ENCODE measurements at places on chromosomes 3 and 15.

GRCh38 chr15:41180206-41180789, 50.3 kb downstream of the EXD1 start:
- no peak for DNase-seq

DNA sequence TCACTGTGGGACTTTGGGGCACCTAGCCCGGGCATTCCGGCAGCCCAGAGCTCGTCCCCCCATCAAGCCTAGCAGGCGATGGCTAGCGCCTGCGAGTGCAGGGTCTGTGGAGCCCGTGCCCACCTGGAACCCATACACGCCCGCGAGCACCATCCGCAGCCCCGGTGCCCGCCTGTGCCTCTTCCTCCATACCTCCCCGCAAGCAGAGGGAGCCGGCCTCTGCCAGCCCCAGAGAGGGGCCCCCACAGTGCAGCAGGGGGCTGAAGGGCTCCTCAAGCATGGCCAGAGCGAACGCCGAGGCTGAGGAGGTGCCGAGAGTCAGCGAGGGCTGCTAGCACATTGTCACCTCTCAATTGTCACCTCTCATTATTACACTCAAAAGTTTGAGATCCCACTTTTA, 167.8 kb upstream of the EPHA6 start:
- DNase-seq: no peak

DNA sequence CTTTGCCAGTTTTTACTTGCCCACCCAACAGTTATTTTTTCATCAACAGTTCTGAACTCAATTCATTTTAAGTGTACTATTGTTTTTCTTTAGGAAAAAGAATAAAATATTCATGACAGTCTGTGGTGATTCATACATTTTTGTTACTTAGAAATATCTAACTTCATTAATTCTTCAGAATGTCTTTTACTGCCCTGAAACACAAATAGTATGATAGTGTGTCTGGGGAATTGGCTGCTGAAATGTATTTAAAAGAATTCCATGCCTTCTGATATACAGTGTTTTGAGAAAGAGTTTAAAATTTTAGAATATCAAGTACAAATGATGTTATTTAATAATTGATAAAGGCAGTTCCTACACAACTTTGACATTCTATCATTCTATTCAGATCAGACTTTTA, 854.1 kb downstream of the NAALADL2 start:
- no peak for DNase-seq

GRCh38 chr3:127805026-127805753, 17.1 kb downstream of the MGLL start:
- DNase-seq: no peak
